ENCODE measurements at places on chromosomes 7 and 10.

- no peak for DNase-seq
These were observed 3.0 kb downstream of the PGAM2 start for GRCh38 chr7:44062180-44062902.

GRCh38 chr7:91295576-91295975 is 31.3 kb downstream of the FZD1 start:
- DNase-seq = no peak

- DNase-seq = no peak
These were observed 65.6 kb downstream of the SCRN1 start for GRCh38 chr7:29924006-29924405.

GRCh38 chr7:128219636-128220035 is 21.4 kb upstream of the LEP start:
- DNase-seq = no peak
